ENCODE measurements at places on chromosomes 11 and 22. TPM values are rescaled to one million over a fixed set of nuclear protein-coding genes. Genes with fewer than 3 reads are reported as not detected.

DNA sequence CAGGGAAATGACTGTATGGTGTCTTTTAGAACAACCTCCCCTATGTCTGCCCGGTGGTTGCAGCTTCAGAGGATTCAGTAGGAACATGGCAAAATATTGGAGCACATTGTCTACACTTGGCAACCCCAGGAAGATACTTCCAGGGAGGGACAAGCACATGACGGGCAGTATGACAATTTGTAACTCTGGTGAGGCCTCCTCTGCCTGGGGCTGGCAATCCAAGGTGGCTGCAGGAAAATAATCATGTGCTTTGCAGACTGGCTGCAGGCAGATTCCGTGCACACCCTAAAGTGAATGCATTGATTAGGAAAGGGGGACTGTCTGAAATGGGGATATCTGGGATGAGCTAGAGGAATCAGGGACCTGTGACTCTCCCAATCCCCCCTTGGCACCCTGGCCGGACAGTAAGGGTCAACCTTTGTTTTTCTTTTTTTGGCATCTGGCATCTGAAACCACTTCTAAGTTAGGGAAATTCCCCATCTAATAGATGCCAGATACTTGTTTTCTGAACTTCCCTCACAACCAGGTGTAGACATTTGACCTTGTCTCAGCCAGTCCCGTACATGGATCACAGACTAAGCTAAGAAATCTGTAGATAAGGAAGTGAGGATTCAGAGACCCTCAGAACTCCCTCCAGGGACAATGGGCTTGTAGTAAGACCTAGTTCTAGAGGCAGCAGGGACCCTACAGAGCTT, 10.5 kb upstream of the PHOX2A start:
- H3K4me1 ChIP-seq, result no peaks in the 10 kb centered on the region
- peaks cover 17% of the 10 kb centered on the region for H3K27me3 ChIP-seq
- no peak overlapping the region for H3K27ac ChIP-seq

- DNase-seq, result no peak
- H3K27ac ChIP-seq, result no peak overlapping the region
- no peaks in the 10 kb centered on the region for H3K27me3 ChIP-seq
- H3K4me1 ChIP-seq, result peaks cover 2% of the 10 kb centered on the region
- H3K36me3 ChIP-seq, result peaks cover 11% of the 10 kb centered on the region
Observed at GRCh38 chr22:42154293-42155052, 23.9 kb upstream of the CYP2D6 start.

DNA sequence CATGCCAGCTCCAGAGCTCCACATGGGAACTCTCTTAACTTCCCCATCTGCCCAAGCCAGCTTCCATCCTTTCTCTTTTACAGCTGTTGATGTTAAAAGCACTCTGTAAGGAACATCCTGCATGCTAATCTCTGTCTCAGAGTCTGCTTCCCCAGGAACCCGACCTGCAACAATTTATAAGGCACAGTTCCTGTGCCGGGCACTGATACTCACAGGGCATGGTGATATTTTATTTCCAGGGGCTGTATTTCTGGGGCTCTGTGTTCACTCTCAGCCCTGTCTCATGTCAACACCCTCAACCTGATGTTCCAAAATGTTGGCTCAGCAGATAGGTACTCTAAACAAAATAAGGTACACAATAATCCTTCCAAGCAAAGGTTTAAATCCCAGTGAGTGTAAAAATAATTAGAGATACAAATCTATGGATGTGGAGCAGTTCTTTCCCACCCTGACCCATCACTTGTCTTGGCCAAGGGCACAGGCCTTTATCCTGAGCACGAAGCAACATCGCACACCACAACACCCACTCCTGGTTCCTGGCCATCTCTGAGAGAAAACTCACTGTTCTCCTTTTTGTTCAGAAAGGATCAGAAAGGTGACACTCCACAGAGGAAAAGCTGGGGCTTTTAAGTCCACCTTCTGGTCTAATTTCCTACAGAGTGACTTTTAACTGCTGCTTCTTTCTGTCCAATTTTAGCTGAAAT, 44.8 kb upstream of the C11orf87 start:
- H3K27ac ChIP-seq, result no peak overlapping the region
- H3K4me3 ChIP-seq, result no peak overlapping the region
- DNase-seq, result no peak
- no peaks in the 10 kb centered on the region for H3K4me1 ChIP-seq

DNA sequence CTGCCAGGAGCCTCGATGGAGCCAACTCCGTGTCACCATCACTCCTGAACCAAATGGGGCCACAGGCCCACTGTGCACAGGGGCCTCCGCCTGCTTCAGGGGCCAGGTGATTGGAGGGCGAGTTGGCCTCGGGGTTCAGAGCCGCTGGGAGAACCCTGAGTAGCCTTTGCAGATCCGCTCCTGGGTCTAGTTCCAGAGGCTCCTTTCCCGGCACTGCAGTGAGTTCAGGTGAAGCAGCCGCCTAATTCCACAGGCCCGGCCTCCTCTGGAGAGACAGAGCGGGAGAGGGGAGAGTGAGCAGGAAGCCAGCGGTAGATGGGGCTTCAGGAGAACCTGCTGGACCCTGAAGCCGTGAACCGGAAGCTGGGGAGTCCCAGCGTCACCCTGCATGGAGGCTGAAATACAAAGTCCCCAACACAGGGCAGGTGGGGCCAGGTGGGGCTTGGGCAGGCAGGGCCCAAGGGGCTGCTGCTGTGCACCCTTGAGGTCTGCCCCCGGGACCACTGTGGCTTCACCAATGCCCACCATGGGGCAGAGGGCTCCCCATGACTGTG, 22.5 kb downstream of the DRD4 start:
- no peak overlapping the region for H3K27ac ChIP-seq
- no peak for DNase-seq
- H3K36me3 ChIP-seq, result no peaks in the 10 kb centered on the region
- H3K27me3 ChIP-seq, result no peaks in the 10 kb centered on the region
- no peak overlapping the region for H3K4me3 ChIP-seq

- no peak overlapping the region for H3K4me3 ChIP-seq
- DNase-seq, result no peak
- no peaks in the 10 kb centered on the region for H3K27me3 ChIP-seq
- H3K27ac ChIP-seq, result no peak overlapping the region
Observed at GRCh38 chr11:59267196-59267595, 54.5 kb upstream of the MPEG1 start.

- no peak overlapping the region for H3K4me3 ChIP-seq
- H3K27ac ChIP-seq, result no peak overlapping the region
- no peaks in the 10 kb centered on the region for H3K36me3 ChIP-seq
- H3K4me1 ChIP-seq, result no peaks in the 10 kb centered on the region
Observed at GRCh38 chr11:36278531-36279282, 10.5 kb downstream of the COMMD9 start.

DNA sequence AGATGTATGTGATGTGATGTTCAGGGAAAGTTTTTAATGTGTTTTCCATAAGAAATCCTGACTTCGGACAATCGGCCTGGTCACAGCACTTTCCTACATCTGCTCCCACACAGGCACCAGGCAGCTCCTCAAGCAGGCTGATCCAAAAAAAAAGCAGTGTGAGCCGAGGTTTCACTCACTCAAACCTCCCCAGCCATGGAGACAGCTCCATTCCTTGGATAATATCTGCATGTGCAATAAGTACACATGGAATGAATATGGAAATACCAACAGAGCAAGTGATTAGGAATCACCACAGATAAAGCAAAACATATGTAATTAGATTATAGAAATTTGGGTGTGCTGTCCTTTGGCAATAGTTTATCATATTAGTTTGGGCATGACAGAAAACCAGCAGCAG, 88.8 kb upstream of the API5 start:
- no peak for DNase-seq
- no peaks in the 10 kb centered on the region for H3K27me3 ChIP-seq
- no peaks in the 10 kb centered on the region for H3K4me1 ChIP-seq
- H3K4me3 ChIP-seq, result no peak overlapping the region

GRCh38 chr11:93017821-93018690, 48.6 kb downstream of the MTNR1B start:
- no peak for DNase-seq
- H3K4me3 ChIP-seq, result no peak overlapping the region
- H3K4me1 ChIP-seq, result no peaks in the 10 kb centered on the region
- H3K36me3 ChIP-seq, result no peaks in the 10 kb centered on the region
- peaks cover 1% of the 10 kb centered on the region for H3K27me3 ChIP-seq

GRCh38 chr11:85709941-85710702, 24.1 kb upstream of the CCDC89 start:
- peaks cover 12% of the 10 kb centered on the region for H3K36me3 ChIP-seq
- no peak overlapping the region for H3K27ac ChIP-seq
- H3K4me3 ChIP-seq, result no peak overlapping the region
- H3K4me1 ChIP-seq, result no peaks in the 10 kb centered on the region

DNA sequence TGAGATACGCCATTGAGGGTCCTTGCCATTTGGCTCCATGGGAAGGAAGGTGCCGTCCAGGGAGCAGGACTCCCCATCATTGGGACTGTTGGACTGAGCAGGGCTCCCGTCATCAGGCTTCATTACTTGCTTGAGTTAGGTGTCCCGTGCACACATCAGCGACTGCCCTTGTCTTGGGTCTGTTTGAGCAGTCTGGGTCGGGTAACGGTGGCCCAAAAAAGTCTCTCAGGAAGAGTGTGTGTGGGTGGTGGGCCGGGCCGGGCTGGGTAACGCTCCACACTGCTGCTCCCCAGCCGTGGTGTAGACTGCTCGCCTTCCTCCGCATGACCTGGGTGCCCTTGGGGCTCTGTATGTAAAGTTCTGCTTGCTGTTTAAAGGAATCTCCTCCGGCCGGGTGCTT, 293.5 kb downstream of the TBC1D22A start:
- peaks cover 1% of the 10 kb centered on the region for H3K36me3 ChIP-seq
- no peaks in the 10 kb centered on the region for H3K27me3 ChIP-seq
- DNase-seq, result no peak
- peaks cover 9% of the 10 kb centered on the region for H3K4me1 ChIP-seq
- H3K27ac ChIP-seq, result no peak overlapping the region

- no peak for DNase-seq
- no peaks in the 10 kb centered on the region for H3K27me3 ChIP-seq
- no peak overlapping the region for H3K27ac ChIP-seq
- H3K4me1 ChIP-seq, result no peaks in the 10 kb centered on the region
- no peaks in the 10 kb centered on the region for H3K36me3 ChIP-seq
Observed at GRCh38 chr11:117520966-117521365, 193.3 kb downstream of the CEP164 start.

DNA sequence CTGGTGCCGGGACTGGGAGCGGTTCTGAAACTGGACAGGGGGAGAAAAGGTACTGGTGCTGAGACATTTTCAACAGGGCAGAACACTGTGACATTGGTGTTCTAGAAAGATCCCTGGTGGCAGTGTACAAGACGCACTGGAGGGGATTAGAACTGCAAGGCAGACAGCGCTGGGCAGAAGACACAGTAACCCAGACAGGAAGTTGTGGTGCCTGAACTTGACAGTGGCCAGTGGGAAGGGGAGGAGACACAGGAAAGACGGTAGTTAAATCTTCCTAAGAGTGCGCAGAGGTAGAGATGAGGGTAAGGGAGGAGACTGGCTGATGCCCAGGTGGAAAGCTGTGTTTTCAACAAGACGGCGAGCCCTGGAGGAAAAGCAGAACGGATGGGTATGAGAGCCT, 24.5 kb downstream of the FAM227A start:
- H3K27ac ChIP-seq, result peak overlapping the region; percentile 65
- no peaks in the 10 kb centered on the region for H3K27me3 ChIP-seq
- DNase-seq, result peak; percentile 41
- no peaks in the 10 kb centered on the region for H3K36me3 ChIP-seq
- H3K4me1 ChIP-seq, result peaks cover 13% of the 10 kb centered on the region
- H3K4me3 ChIP-seq, result peak overlapping the region; percentile 73

DNA sequence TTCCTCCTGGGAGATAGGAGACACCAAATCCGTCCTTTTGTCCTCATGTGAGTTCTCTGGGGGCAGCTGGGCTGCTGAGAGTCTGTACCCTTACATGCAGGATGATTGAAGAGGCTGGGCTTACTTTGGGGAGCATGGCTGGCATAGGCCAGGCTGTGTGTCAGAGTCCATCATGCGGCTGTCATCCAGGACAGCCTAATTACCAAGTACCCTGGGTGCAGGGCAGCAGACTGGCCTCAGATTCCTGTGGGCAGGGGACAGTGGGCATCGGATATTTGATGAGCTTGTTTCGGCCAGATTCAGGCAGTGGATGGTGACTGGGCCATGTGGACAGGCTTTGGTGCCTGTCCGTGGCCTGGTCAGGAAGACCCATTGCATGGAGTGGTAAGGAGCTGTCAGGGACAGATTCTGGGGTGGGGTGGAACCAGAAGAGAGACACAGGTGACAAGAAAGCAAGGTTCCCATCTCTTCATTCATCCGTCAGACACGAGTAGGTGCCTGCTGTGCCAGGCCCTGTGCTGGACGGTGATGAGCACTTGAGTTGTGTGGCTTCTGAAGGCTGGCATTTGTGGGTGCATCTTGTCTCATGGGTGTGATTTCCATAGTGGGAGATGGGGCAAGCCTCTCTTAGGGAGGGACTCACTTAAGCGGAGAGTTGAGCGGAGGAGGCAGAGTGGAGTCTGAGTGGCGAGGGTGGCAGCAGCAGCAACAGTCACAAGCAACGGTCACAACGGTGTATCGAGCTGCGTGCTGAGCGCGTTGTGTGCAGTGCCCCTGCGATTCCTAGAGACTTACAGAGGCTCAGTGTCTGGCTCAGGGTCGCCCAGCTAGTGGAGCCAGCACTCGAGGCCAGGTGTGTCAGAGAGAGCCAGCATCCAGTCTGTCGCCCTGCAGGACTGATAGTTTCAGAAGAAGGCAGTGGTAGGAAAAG, 48.7 kb downstream of the TBC1D22A start:
- no peaks in the 10 kb centered on the region for H3K27me3 ChIP-seq
- no peak overlapping the region for H3K4me3 ChIP-seq
- DNase-seq, result no peak
- H3K36me3 ChIP-seq, result peaks cover 27% of the 10 kb centered on the region

- H3K4me1 ChIP-seq, result no peaks in the 10 kb centered on the region
- no peak overlapping the region for H3K4me3 ChIP-seq
- peaks cover 3% of the 10 kb centered on the region for H3K27me3 ChIP-seq
- H3K36me3 ChIP-seq, result no peaks in the 10 kb centered on the region
Observed at GRCh38 chr11:130782361-130783222, 133.7 kb downstream of the SNX19 start.

GRCh38 chr11:128688896-128689546, 4.9 kb upstream of the FLI1 start:
- H3K36me3 ChIP-seq, result no peaks in the 10 kb centered on the region
- H3K27me3 ChIP-seq, result peaks cover 57% of the 10 kb centered on the region
- no peak overlapping the region for H3K27ac ChIP-seq
- no peak overlapping the region for H3K4me3 ChIP-seq
- no peak for DNase-seq

DNA sequence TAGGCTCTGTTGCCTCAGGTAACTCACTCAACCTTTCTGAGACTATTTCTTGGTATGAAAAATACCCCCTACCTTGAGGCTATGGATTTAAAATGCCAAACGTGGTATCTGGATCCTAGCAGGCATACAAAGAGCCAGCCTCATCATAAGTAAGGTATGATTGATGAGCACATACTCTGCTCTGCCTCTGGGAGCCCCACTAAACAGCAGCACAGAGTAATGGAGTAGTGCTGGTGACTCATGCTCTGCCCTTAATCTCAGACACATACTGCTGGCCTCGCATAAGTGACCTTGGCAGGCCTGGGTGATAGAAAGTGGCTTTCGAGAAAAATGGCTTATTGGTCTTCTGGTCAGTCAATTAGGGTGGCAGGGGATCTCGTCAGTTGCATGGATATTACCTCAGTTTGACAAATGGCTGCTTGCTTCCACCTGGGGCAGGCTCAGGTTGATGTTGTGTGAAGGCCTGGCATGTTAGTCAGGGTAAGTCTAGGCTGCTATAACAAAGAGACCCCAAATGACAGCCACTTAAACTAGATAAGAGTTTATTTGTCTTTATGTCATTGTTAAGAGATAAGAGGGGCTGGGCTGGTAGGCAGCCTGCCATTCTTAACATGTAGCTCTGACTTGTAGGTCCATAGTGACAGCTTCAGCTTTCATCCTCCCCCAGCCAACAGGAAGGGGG, 15.2 kb upstream of the SLC6A5 start:
- H3K4me1 ChIP-seq, result no peaks in the 10 kb centered on the region
- H3K36me3 ChIP-seq, result no peaks in the 10 kb centered on the region
- DNase-seq, result no peak
- H3K27me3 ChIP-seq, result peaks cover 3% of the 10 kb centered on the region
- no peak overlapping the region for H3K4me3 ChIP-seq

The KDM4E gene
- not detected for total RNA-seq

The PRRG4 gene
- total RNA-seq, result 0.33 TPM

The KCNE3 gene
- 0.19 TPM for total RNA-seq

The BRMS1 gene
- 47.8 TPM for total RNA-seq
